SK-N-SH (cell line): ENCODE measurements at places on chromosomes 4 and X.
A peak's percentile ranks its signal among the peaks of the same experiment; 100 is the strongest.

DNA sequence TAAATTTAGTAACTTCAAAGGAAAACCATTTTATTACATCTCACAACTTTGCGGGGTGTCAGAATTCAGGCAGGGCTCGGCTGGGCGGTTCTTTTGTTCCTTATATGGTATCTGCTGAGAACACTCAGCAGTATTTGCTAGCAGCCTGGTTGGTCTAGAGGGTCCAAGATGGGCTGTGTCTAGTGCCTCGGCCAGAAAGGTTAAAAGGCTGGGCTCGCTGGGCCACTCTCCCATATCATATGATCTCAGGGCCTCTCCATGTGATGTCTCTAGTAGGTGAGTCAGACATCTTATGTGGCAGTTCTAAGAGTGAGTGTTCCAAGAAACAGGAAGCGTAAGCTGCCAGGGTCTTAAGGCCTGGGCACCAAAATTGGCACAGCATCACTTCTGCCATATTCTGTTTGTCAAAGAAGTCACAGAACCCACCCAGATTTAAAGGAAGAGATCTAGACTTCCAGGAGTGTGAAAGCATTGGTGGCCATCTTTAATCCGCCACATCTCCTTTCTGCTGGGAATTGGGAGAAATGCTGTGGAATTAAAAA, 100.9 kb upstream of the ATP6AP2 start:
- DNase-seq, result no peak

- no peak for DNase-seq
Measured at GRCh38 chr4:85964298-85964697, 395.6 kb downstream of the MAPK10 start.

GRCh38 chr4:173254646-173255045, 79.5 kb downstream of the HMGB2 start:
- no peak for DNase-seq

DNA sequence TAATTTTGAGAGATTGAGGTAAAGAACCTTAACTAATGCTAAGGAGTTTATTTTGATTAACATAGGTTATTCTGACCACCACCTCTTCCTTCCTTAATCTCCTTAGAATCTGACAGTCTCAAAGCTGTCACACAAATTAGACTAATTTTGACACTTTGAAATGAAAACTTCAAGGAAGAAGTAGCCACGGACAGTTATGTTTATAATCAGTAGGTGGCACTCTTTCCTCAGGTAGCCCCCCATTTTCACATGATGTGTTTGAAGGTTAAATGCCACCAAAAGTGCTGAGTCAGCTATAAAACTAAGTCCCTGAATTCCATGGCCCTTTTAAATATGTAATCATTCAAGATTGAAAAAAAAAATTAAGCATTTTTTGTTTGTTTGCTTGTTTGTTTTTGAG, 22.4 kb downstream of the TMEM33 start:
- peak; percentile 41 for DNase-seq

GRCh38 chr4:113504422-113504821, 257.1 kb downstream of the CAMK2D start:
- no peak for DNase-seq

GRCh38 chrX:134146493-134146892, 90.5 kb upstream of the CCDC160 start:
- DNase-seq, result no peak

GRCh38 chr4:177505171-177505615, 63.0 kb upstream of the AGA start:
- DNase-seq, result no peak

- no peak for DNase-seq
Measured at GRCh38 chr4:85430697-85431096, 44.3 kb upstream of the ARHGAP24 start.
